NCI-H524 (cell line): ENCODE measurements at places on chromosomes 16 and 17.
A peak's percentile ranks its signal among the peaks of the same experiment; 100 is the strongest.

GRCh38 chr16:21277045-21277926 is 804 bp downstream of the CRYM start:
- DNase-seq: no peak

DNA sequence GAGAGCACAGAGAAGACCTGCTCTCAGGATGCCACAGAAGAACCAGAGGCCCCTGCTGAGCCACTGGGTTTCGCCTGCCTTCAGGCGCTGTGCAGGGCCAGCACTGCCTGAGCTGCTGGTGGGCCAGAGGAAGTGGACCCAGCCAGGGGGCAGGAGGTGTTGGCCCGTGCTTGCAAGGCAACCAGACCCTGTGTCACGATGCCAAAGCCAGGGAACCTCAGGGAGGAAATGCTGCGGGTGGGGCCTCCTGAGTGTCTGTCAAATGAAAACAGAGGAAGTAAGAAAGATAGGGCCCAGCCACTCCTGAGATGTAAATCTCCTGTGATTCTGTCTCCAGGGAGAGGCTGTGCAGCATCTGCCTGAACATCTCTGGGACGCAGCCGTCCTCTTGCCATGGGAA is 58.1 kb upstream of the ADORA2B start:
- DNase-seq: no peak

- DNase-seq: no peak
Measured at GRCh38 chr17:46171939-46172338, 21.3 kb downstream of the KANSL1 start.

- DNase-seq: no peak
Measured at GRCh38 chr16:89261691-89262563, 44.4 kb downstream of the ZNF778 start.

DNA sequence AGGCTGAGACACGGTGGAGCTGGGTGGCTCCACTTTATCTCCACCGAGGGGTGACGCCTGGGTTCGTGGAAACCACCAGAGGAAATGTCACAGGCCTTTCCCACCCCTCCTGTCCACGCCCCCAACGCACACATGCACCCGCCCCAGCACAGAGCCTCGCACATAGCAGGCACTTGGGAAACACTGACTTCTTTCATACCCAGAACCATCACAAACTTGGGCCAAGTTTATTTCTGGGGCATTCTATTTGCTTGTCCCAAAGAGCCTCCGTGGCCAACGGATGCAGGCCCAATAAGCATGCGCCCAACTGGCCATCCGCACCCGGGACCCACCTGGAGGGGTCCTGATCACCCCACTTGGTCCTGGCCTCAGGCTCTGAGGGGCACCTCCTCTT is 3.3 kb downstream of the BCAR1 start:
- no peak for DNase-seq

DNA sequence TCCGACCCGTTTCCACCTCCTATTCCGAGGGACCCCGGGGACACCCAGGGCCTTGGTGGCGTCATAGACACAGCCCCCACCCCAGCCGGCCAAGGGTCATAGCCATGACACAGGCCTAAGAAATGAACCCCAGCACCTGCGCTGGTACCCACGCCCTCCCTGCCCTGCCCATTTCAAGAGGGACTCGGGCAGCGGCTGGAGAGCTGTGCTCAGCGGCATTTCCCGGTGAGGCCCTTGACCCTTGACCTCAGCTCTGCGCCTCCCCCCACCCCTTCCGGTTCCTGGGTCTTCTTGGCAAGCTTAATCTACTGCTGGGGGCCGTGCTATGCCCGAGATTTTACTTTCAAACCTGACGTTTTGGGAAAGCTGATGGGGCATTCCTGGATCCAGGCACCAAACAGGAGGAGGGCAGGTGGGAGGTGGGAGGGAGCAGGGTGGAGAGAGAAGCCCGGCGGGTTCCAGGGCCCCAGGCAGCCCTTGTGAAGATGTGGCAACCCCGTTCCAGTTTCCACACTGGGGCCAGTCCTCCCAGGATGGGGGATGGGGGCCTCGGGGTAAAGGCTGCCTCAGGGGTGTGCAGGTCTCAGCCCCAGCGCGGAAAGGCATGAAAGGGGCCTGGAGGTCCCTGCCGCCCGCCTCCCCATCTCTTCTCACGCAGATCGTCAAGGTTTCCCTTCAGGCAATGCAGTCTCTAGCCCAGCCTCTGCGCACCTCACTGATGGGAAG is at the start of gene SLC22A31:
TSS of gene SLC22A31 (minus strand) at position 414 of the 726 bp plus-strand sequence. CDS start at position 378, 36 bp downstream.
- DNase-seq: no peak

- DNase-seq: no peak
Measured at GRCh38 chr16:46920402-46921068, 36.4 kb downstream of the GPT2 start.

DNA sequence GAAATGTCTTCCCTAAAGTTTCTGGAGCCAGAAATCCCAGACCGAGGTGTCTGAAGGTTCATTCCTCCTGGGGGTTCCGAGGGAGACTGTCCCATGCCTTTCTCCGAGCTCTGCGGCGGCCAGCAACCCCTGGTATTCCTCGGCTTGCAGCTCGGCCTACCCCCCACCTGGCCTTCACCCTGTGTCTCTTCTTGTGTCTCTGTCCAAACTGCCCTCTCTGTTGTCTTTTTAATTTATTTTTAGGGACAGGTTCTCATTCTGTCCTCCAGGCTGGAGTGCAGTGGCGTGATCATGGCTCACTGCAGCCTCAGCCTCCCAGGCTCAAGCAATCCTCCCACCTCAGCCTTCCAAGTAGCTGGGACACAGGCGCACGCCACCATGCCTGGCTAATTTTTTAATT is 211.7 kb downstream of the SEC14L1 start:
- DNase-seq: no peak

GRCh38 chr16:49478107-49478506 is 104.5 kb downstream of the C16orf78 start:
- no peak for DNase-seq

- DNase-seq: peak; percentile 20
Measured at GRCh38 chr16:28218109-28218508, 6.3 kb upstream of the XPO6 start.

GRCh38 chr17:3771140-3771539 is 29.8 kb downstream of the ITGAE start:
- peak; percentile 4 for DNase-seq

GRCh38 chr17:82371333-82372248 is at the start of gene UTS2R:
UTS2R (plus strand) TSS chr17:82371765; CDS start chr17:82374325, 2,560 bp downstream.
- DNase-seq: no peak

GRCh38 chr17:31845291-31845690 is 13.8 kb downstream of the COPRS start:
- DNase-seq: no peak

- DNase-seq: no peak
Measured at GRCh38 chr16:22353191-22353919, 21.1 kb downstream of the CDR2 start.

DNA sequence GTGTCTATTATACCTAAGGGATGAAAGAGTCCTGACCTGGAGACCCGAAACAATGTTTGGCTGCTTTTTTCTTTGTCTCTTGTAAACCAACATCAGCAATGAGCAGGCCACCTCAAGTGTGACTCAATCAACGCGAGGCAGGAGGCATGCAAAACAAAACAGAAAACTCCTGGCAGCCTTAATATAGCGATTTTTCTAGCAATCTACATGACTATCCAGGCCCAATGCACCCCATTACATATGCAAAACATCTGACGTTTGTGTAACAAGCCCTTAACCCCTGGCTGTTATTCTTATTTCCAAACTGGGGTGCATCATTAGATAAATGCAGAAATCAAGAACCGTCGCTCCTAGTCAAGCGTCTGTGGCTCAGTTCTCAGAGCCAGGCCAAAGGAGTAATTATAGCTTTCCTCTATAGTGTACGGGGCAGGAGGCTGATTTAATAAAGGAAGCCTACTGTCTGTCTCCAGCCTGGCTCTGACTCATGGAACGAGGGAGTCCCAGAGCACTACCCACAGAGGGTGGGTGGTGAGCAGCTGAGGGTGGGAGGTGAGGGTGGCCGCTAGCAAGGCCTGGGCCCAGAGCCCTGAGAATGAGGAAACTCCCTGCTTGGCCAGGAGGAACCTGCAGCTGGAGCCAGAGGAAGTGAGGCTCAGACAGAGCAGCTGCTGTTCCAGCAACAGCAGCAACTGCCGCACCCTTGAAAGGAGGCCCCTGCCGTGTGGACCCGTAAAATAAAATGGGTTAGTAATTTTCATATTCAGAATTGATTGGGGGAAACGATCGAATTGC is 43.9 kb downstream of the CHD9 start:
- DNase-seq: peak; percentile 70

- no peak for DNase-seq
Measured at GRCh38 chr16:82137822-82138167, 32.2 kb downstream of the MPHOSPH6 start.

DNA sequence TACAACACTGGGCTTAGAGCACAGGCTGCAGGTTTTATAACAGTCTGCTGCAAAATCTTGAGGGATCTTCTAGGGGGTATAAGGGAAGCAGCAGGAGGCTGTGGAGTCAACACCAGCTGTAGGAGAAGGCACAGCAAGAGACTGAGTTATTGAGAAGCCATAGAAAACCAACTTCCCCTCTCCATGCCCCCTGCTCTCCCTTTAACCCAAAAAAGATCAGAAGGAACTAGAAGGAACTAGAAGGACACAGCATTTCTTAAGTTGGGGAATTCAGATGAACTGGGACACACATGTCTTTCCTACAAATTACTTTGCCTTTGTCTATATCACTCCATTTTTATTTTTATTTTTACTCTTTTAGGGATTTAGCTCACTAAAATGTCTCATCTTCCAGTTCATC is 6.2 kb upstream of the CCL18 start:
- no peak for DNase-seq

- DNase-seq: no peak
Measured at GRCh38 chr17:27091043-27091497, 202.8 kb upstream of the WSB1 start.

DNA sequence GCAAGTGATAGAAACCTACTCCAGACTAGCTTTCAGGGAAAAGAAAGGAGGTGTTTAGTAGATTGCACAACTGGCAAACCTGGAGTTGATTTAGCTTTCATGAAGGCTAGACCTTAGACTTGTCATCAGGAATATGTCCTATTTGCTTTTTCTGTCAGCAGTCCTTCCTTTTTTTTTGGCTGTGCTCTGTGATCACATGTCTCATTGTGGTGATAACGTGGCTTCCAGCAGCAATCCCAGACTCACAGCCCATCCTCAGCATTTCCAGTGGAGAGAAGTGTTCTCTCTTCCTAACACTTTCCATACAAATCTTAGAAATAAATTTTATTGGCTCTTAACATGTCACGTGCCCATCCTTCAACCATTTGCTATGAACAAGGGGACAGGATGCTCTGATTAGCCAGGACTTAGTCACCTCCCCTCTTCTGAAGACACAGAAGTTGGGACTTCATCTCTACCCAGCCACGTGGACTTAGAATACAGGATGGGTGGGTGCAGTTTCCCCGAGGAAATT is 74.7 kb downstream of the CDH13 start:
- DNase-seq: no peak

GRCh38 chr17:80593181-80593580 is 48.5 kb downstream of the RPTOR start:
- peak; percentile 68 for DNase-seq

DNA sequence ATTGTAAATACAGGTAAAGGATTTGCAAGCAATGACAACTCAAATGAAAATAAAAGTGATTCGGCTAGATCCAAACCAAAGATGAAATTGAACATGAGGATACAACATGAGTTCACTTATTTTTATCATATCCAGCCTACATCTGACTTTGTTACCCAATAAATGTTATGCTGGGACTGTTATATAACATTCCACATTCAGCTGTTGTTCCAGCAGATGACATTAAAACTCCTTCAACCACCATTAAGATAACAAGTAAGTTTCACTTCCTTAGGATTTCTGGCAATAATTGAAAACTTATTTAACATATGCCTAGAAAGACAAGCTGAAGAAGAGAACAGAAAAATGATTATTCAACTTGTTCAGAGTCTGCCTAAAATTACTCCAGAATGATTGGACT is 729.4 kb downstream of the CDH11 start:
- DNase-seq: no peak

DNA sequence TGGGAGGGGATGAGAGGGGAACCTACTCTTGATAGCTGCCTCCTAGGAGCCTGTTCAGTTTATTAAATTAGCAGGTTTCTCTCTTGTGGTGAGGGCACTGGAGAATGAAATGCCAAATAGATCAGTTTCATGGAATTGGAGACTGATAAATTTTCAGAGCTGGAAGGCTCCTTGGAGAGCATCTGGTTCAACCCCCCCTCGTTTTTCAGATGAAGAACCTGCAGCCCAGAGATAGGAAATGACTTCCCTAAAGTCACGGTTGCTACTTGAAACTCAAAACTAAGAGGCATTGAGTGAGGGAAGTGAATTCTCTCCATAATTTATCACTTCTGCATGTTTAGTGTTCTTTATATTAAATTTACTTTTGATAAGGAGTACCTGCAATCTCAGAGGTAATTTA is 366.0 kb upstream of the CCL2 start:
- DNase-seq: no peak

GRCh38 chr17:42673885-42674754 is 2.7 kb downstream of the PLEKHH3 start:
- no peak for DNase-seq

GRCh38 chr17:71792966-71793365 is 327.9 kb upstream of the SOX9 start:
- DNase-seq: no peak

DNA sequence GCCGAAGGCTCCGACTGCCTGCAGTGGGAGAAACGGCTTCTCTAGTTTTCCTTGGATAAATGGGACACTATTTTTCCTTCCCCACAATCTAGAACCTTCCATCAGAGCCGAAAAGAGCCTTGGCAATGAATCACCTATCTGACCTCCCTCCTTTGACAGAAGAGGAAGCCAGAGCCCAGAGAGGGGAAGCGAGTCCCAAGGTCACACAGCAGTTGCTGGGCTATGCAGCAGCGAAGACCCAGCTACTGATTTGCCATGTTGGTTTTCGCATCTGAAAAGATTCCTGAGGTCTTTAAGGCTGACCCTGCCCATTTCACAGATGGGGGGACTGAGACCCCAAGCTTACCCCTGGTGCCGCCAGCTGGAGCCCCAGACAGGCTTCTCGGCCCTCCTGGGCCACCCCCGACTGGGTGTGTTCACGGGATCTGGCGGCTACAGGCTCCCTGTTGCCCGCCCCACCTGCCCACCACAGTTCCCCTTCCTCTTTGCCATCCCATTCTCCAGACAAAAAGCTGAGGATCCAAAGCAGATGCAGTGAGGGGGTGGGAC is 45.9 kb downstream of the RAI1 start:
- no peak for DNase-seq

DNA sequence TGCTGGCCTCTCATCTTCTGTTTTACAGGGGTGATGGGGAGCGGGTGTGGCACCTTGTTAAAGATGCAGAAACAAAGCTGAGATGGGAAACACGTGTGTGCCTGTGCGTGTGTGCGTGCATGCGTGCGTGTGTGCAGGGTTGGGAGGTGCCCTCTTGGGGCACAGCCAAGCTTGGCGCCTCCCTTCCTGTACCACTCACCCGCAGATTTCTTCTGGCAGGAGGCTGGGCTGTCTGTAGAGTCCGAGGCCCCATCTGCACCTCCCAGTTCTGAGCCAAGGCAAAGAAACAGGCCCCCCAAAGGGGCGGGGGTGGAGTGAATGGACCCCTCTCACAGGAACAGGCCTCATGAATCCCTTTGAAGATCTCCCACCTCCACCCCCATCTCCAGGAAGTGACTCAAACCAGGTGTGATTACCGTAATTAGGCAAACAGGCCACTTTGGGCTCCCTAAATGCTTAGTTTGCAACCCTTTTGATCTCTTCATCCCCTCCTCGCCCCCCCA is 20.9 kb downstream of the TNS4 start:
- DNase-seq: no peak
